ENCODE measurements at places on chromosomes 2 and 18.

GRCh38 chr2:222307143-222307756 lies 8.5 kb upstream of the PAX3 start:
- no peak for DNase-seq

DNA sequence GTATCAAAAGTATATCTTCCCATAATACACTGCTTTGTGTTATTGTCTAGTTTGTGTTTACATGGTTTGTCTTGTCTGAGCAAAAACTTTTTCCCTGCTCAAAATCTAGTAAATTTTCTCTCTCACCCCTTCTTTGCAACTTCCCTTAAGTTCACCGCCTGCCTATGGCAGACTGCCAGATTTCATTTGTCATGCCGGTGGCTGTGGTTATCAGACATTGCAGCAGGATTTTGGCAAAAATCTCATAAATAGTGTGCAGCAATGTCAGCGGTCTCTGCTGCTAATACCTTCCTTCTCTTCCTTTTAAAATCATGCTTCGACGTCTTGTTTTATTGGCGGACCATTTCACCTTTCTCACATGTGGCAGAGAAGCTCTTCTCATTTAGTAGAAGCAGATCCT lies 45.6 kb upstream of the TMEM178A start:
- DNase-seq = no peak

GRCh38 chr2:82731824-82732223 lies 1727.3 kb downstream of the SUCLG1 start:
- DNase-seq = no peak

DNA sequence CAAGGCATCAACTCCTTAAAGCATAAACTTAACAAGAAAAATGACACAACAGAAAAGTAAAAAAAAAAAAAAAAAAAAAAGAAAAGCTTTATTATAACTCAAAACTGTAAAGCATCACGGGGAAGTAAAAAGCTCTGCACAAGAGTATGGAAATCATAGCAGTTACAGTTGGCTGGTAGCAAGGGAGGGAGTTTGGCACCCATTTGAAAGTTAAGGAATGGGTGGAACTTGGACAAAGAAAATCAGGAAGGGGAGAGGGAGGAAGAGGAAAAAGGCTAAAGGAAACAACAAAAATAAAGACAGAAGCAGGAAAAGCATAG lies 8.6 kb downstream of the KLF7 start:
- DNase-seq = no peak

DNA sequence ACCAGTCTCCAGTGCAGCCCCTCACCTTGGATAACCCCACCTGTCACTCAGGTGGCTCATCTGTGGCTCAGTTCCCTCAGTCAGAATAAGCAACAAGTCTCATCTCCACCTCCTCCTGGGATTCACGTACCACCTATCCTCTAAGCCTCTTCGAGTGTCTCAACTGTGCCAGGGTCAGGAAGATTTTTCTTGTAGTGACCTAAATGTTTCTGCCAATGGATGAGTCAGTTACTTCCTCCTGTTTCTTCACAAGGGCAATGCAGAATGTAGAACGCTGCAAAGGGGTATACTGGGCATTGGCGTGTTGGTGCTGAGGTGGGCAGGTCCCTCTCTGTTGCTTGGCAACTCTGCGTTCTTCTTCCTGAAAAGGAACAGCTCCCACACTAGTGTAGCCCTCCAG lies 213.3 kb upstream of the CXCR4 start:
- no peak for DNase-seq

GRCh38 chr2:235951493-235951892 lies 216.7 kb downstream of the GBX2 start:
- DNase-seq = no peak

- no peak for DNase-seq
Measured at GRCh38 chr18:63283305-63284094, 36.1 kb downstream of the BCL2 start.

DNA sequence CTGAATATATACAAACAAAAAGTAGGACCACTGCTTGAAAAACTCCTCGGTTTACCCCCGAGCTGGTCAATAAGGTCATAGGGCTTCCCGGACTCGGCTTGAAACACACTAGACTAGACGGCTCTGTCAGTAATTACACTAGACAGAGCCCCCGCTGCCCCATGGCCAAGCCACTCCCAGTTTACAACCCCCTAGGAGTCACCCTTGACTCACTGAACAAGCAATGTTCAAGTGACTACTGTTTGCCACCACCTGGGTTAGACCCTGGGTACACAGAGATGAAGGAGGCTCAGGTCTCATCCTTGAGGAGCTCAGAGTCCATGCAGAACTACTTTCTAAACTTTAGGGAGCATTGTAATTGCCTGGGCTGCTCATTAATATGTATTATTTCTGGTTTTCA lies 13.7 kb upstream of the PRELID3A start:
- DNase-seq = no peak

DNA sequence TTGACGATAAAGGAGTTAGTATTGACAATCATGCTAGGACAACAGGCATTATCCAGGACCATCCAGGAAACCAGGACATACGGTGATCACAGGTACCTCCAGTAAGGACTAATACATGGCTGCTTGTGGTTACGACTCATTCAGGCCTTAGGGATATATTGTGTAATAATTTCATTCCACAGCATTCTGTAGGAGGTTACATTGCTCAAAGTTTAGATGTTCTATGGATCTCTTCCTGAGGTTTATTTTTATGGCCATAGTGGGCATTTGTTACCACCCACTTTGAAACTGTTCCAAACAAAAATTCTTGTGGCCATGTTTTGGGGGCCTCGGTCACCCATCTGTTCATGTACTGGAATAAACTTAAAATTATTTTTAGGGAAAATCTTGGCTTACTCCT lies 431.6 kb downstream of the METTL4 start:
- DNase-seq = no peak

DNA sequence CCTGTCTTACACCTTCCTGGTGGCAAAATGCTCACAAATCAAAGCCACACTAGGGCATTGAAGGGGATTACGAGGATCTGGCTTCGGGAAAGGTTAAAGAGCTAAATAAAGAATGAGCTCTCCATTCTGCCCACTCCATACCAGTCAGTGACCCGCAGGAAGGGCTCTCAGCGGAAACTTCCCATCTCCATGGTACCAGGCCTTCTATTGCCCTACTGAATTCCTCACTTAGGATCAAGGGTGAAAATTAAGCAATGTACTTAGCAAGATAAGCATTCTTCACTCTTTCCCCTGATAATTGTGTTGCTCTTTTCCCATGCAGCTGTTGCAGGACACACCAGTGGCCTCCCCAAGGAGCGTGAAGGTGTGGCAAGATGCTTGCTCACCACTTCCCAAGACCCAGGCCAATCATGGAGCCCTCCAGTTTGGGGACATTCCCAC lies 75.6 kb upstream of the TTC39C start:
- no peak for DNase-seq

DNA sequence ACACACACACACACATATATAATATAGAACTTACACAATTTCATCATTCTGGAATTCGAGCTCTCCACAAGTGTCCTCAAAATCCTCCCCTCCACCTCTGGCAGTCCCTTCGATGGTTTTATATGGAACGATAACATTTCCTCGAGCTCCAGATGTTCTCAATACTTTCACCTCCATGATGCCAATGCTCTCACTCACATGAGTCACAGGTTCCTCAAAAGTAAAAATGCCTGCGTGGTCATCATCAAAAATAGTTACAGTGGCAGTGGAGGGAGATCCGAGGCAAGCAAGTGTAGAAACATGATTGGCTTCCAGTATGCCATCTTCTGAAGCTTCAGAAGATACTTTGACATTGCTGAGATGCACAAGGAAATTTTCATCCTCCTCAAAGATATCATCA lies 23.5 kb downstream of the SLC8A1 start:
- DNase-seq = no peak

- DNase-seq = no peak
Measured at GRCh38 chr2:20596193-20596972, 54.5 kb downstream of the HS1BP3 start.

- DNase-seq = no peak
Measured at GRCh38 chr2:237600205-237600846, 9.8 kb upstream of the RAB17 start.

DNA sequence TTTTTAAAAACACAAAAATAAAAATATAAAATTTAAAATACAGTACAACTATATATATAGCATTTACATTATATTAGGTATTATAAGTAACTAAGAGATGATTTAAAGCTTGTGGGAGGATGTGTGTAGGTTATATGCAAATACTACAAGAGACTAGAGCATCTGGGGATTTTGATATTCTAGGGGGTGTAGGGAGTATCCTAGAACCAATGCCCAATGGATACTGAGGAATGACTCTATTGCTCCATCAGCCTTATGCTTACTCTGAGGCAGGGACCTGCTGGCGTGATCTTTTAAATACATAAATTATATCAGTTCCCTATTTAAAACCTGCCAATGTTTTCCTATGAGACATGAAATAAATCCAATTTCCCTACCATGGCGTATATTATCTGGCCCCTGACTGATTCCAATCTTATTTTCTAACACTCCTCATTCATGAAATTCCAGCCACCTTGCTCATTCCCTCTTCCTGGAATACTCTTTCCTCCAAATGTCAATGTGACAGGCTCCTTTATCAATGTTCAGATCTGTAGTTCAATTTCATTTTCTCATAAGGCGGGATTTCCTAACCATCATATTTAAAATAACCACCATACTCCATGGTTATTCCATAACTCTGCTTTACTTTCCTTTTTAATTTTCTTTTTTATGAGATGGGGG lies 22.2 kb downstream of the SP3 start:
- no peak for DNase-seq

GRCh38 chr18:47926101-47926850 lies 4.2 kb downstream of the SMAD2 start:
- no peak for DNase-seq

GRCh38 chr2:171404261-171404660 lies 29.5 kb downstream of the METTL8 start:
- no peak for DNase-seq

- no peak for DNase-seq
Measured at GRCh38 chr18:56380685-56381084, 257.7 kb downstream of the TXNL1 start.

DNA sequence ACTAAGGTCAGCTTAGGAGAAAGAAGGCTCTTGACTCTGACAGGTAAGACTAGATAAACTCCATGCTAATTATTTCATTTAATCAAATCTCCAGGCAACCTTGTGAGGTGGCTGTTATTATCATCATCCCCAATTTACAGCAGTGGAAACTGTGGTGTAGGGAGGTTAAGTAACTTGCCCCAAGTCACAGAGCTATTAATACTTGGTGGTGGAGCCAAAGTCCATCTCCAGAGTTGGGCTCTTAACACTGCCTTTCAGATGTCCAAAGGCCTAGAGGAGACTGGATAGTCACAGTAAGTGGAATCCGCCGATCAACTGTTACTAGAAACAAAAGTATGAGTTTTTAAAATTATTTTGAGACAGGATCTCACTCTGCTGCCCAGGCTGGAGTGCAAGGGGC lies 46.6 kb upstream of the SP3 start:
- no peak for DNase-seq

DNA sequence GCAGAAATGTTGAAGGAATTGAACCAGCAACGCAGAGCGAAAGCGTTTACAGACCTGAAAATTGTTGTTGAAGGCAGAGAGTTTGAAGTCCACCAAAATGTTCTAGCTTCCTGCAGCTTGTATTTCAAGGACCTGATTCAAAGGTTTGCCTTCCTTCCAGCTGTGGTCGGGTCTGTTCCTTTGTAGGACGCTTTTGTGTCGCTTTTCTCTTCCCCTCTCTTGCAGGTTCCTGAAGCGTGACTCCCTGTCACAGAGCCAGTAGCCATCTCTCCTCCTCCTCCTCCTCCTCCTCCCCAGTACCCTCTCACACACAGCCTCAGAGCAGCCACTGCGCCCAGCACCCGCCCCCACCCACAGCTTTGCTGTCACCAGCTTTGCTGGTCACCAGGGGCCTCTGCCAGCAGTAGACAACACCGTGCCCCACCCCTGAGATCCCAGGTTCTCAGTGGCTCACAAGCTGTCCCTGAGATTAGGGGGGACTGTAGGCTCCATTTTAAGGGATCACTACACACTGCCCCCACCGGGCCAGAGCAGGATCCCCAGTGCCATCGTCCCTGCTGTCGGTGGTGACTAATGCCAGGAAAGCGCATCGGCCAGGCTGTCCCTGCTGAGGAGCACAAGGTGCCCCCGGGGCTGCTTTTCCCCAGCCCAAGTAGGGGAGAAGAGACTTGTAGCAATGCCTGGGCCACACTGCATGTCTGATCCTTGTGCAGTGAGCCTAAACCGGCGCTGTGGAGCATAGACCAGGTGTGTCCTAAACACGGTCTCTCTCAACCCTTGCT lies 242.3 kb downstream of the ATAD2B start:
- no peak for DNase-seq

- DNase-seq = no peak
Measured at GRCh38 chr2:167177196-167177595, 288.9 kb downstream of the XIRP2 start.

- no peak for DNase-seq
Measured at GRCh38 chr2:96830044-96830562, 13.7 kb downstream of the ANKRD23 start.

DNA sequence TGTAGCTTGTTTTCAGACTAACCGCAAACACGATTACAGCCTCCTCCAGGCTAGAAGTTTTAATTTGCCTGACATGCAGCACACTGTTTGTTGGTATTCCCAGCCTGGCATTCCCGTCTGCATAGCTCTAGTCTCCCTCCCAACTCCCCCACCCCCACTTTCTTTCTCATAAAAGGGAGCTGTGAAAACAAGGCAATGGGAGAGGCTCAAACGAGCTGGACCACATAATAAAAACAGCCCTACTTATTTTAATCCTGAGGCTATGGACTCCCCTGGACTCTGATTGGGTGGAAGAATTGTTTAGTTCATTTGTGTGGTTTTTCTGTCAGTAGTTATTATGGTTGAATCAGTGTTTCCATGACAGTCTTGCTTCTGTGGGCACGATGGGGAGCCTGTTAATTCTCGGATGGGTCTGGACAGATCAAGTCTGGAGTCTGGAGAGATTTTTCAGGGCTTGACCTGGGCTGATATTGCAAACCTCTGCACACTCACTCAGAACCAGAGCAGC lies 1.2 kb downstream of the STON1 start:
- no peak for DNase-seq

DNA sequence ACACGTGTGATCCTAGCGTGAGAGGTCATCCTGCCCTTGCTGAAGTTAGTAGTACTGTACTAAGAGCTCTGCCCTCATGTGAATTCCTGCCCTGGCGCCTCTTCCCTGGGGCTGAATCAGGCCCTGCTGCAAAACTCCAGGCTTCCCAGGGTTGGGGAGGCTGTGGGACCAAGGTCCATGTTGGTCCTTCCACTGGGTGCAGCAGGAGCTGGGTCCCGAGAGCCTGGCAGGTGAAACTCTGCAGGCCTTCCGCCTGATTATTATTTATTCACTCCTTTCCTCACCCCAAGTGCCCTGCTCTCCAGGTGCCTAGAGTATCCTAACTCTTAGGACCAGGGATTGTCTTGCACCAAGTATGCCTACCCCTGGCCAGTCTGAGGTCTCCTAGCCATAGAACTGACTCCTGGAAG lies 5.3 kb upstream of the CNNM3 start:
- DNase-seq = no peak

GRCh38 chr2:174334278-174334715 lies 457 bp upstream of the SP9 start:
- DNase-seq = no peak

- no peak for DNase-seq
Measured at GRCh38 chr2:159758239-159758638, 39.8 kb downstream of the CD302 start.

GRCh38 chr2:83866211-83866610 lies 592.9 kb downstream of the SUCLG1 start:
- DNase-seq = no peak

Data from activated naive CD4-positive, alpha-beta T cell treated with anti-CD3 and anti-CD28 coated beads, Interleukin-2, amount 50 U/mL, for 16 hours (primary cell).